ENCODE measurements at places on chromosomes 12 and 14.
A peak's percentile ranks its signal among the peaks of the same experiment; 100 is the strongest.

DNA sequence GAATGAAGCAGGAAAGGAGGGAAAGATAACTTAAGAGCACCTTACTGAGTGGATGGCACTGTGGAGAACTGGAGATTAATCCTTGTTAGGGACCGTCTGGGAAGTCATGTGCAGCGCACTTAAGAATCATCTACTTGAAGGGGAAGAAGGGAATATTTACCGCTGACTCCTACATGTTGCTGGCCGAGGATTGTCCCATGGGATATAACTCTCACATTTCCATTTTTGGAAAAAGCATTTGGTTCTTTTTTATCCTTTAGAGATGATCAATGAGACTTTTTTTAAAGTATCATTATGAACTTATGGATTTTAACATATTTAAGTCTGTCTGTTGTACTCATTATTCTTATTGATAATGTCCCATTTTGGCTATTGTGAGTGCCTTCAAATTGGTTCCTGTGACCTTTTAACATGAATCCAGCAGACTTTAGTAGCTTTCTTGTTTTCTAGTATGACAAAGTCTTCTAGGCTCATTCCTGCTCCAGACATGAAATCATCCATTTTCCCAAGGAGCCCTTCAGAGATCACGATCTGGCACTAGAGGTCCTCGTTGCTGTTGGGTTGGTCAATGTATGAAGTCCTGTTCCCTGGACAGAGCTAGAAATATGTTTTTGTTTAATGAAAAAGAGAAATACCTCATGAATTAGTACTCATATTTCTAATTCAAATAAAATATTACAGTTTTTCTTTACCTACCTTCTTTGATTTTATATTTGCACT, 20.2 kb upstream of the FAM234B start:
- no peak for DNase-seq

- no peak for DNase-seq
Measured at GRCh38 chr12:95802482-95803270, 12.1 kb upstream of the NTN4 start.

DNA sequence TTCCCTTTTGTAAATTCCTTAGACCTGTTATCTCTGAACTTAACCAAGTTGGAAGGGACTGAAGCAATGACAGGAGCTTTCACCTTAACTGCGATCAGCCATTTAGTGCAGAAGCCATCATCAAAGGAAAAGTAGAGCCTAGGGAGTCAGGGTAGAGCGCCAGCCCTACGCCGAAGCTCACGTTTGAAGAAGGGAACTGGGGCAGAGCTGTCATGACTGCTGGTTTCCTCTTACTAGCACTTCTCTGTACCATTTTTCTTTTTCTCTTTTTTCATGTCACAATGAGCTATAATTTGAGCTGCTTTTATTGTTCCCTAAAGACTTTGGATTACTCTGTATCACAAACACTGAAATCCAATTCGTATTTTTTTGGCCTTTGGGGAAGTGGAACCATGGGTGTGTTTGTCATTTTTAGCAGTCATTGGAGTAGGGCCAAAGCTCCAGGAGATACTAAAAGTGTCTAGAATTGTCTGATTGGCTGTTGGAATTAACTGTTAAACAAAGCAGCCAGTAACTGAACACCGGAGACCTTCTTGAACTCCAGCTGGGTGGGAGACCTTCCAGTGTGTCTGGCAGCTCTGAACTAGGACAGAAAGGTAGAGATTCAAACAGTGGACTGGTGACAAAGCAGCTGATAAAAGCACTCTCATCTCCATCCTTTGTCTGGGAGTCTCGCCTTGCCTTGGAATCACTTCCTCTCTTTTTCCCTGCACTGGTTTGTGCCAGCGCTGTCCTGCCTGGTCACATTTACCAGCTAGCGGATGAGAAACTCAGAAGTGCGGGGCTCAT, 9.1 kb downstream of the MTRFR start:
- DNase-seq: no peak

GRCh38 chr12:50545786-50546185, 41.0 kb downstream of the DIP2B start:
- no peak for DNase-seq

DNA sequence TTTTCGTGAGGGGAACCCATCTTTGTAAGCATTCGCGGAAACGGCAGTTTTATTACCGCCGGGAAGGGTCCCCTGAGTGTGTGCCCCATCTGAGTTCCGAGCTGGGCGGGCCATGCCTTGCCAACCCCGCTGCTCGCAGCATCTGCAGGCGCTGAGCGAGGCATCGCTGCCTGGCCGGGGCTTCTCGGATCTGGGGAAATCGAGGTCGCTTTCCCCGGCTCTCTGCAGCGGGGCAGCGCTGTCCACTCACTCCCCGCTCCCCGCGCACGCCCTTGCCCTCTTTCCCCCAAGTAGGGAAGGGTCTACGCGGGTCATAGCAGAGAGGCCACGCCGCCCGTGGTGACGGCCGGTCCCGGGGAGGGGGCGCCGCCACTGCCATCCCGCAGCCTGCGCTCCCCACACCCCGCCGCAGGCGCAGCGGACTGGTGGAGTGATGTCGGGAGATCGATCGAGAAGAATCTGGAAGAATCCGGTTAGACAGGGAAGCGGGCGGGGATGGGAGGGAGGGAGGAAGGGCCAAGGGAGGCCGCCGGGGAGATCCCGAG, 507 bp upstream of the FKBP4 start:
- DNase-seq: no peak

DNA sequence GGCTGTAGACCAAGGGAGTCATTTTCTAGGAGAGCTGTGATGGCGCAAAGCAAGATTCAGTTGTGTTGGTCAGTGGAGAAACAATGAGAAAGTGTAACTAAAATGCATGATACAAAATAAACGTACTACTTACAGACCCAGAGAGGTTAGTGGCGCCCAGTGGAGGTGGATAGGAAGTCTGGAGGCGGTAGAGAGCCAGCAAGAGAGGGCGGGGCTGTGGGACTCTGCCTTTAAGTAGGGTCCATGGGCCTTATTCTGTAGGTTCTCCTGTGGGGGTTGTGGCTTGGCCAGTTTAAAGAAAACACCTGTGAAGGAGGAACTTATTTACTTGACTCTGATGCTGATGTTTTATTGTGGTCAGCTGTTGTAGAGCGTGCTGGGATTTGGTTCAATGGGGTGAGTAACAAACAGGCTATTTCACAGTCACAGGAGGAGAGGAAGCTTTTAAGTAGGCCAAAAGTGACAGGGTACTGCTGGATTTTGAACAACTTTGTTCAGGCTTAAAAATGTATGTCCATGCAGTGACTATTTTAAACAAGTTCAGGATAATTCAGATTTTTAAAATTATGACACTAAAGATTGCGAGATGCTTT, 1097.7 kb downstream of the TMTC2 start:
- no peak for DNase-seq

DNA sequence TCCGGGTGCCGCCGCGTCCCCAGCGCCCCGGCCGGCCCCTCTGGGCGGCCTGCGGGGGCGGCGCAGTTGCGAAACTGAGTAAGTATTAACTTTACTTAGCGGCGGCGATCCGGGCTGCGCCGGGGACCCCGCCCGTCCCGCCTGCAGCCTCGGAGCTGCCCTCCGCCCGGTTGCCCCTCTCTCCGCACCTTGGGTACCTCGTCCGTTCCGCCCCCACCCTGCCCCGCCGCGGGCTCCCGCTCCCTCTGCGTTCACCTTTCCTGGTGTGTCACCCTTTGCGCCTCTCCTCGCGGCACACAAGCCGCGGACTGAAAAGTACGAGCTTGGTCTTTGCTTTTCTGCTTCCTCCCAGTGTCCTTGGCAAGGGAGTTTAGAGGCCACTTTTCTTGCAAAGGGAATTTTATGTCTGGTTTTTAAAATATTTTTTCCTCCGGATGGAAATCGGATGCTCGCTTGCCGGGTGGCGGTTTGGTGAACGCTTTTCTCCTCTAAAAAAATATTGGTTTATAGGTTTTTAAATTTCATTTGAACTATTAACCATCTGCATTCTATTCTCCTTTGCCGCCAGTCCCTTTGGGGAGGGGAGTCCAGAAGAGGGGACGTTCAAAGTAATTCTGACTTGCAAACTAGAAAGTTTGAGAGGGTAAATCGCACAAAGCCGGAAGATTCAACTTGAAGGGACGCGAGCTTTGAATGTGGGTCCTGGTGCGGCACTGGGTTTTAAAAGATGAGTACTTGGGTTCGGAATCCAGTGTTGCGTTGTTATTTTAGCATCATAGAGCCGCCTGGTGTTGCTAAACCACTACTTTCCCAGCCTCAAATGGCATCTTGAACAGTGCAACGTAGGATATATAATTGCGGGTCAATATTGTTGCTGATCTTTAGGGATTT, 834 bp downstream of the RASSF8 start:
- peak; percentile 11 for DNase-seq

DNA sequence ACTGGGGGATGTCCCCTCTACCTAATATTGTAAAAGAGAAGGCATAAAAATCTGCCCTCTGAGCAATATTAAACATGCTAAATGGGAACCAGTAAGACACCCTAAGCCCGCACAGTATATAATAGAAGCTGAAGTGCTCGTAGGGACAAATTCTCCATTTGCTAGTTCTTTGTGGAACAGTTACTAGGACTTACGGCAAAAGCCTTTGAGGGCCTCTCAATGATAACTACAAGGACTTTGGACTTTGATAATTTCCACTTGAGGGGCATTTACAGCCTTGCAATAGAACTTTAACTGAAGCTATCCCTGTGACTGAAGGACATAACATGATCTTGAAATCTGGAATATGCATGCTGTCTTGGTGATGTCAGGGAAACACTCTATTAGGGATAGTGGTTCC, 111.5 kb upstream of the IFNG-AS1 start:
- DNase-seq: no peak

- DNase-seq: no peak
Measured at GRCh38 chr14:54758041-54758440, 144.6 kb downstream of the GCH1 start.

DNA sequence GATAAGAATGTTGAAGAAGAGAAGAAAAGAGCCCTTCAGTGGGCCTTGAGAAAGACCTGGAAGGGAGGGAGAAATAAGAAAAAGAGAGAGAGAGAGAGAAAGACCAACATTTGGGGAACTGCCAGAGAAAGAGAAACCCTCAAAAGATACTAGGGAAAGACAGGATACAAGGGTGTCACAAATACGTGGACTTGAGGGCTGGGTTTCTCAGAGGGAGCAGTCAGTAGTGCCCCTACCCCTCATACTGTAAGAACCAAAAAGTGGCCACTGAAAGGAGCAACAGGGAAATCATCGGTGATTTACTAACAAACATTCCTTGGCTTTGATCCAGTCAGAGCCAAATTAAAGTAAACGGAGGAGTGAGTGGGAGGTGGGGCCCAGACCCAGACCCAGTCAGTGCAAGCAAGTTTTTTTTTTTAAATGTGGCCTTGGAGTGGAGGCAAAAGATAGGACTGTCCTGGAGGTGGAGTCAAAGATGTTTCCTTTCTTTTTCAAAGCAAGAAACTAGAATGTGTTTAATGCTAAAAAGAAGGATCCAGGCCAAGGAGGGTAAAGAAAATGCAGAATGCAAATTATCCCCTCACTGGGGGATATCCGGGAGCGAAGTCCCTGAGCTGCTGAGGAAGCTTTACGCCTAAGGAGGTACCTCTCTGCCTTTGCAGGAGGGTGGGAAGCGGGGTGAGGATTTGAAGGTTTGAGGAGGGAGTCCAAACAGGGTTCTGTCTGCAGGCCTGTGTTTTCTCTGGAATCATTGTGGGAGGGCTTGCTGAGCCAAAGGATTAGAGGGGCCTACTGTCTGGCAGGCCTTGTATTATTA, 143.5 kb upstream of the AMIGO2 start:
- no peak for DNase-seq

DNA sequence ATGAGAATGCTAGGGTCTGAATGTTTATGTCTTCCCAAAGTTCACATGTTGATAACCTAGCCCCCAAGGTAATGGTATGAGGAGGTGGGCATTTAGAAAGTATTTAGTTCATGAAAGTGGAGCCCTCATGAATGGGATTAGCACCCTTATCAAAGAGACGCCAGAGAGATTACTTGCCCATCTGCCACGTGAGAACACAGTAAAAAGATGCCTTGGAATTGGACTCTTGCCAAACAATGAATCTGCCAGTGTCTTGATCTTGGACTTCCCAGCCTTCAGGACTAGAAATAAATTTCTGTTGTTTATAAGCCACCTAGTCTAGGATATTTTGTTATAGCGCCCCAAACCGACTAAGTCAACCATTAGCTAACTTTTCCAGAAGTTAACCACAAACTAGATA, 92.0 kb upstream of the SLC38A4 start:
- DNase-seq: no peak

DNA sequence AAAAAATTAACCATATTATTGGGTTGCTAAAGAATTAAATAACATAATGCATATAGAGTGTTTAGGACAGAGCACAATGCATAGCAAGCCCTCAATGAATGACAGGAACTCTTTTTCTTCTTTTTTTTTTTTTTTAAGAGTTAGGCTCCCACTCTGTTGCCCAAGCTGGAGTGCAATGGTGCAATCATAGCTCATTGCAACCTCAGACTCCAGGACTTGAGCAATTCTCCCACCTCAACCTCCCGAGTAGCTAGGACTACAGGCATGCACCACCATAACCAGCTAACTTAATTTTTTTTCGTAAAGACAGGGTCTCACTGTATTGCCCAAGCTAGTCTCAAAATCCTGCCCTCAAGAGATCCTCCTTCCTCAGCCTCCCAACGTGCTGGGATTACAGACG, 20.5 kb upstream of the MTERF2 start:
- no peak for DNase-seq

- DNase-seq: no peak
Measured at GRCh38 chr12:13152281-13152680, 44.2 kb upstream of the EMP1 start.

- DNase-seq: no peak
Measured at GRCh38 chr12:132486576-132486975, 3.4 kb upstream of the FBRSL1 start.

DNA sequence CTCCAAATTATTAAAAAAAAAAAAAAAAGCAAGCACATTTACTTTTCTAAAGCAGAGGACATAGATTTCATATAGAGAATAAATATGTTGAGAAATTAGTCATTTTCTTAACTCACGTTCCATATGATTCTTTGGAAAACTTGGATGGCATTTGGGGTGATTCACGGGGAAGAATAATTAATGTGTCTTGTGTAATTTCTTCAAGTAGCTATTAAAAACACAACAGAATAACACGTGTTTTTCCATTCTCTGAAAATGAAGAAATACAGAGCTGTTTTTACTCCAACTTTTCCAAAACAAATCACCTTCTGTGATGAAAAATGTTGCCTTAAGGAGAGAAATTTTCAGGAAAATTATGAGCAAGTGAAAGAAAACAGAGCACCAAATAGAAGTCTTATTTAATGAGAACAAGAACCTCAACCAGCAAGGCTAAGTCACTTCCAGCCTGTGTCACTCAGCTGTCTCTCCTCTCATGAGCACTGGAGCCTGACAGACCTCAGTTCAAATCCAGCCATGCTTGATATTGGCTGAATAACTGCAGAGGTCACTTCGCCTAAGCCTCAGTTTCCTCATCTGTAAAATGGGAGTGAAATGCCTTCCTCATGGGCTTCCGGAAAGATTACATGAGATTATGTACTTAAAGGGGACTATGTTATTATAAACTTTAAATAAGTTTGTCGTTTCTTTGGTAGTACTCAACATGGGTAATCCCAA, 42.8 kb upstream of the NUAK1 start:
- no peak for DNase-seq
